ENCODE measurements at places on chromosomes 6 and 20. TPM values are rescaled to one million over a fixed set of nuclear protein-coding genes. Genes with fewer than 3 reads are reported as not detected.

GRCh38 chr6:45305546-45305945 lies 22.6 kb upstream of the RUNX2 start:
- DNase-seq = no peak

- no peak for DNase-seq
These were observed 38.5 kb downstream of the SOD2 start for GRCh38 chr6:159654483-159655098.

DNA sequence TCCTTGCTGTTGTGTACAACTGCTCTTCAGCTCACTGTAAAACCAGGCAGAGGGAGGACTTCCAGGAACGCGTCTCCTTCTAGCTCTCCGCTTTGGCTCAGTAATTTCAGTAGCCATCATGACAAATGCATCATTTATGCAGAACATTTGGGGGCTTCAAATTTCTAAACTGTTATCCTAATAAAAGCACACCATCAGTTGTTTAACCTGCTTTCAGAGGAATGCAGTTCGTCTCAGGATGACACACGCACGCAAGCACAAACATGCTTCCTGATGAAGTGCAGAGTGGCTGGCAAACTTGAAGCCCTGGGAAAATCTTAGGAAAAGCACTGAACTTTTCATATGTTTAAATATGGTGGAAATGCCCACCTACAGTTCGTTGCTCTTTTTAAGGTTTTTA lies 24.4 kb downstream of the SLC22A23 start:
- no peak for DNase-seq

GRCh38 chr20:16661756-16662155 lies 68.1 kb upstream of the SNRPB2 start:
- DNase-seq = no peak

- no peak for DNase-seq
These were observed 10.2 kb downstream of the BTN3A1 start for GRCh38 chr6:26412228-26412627.

DNA sequence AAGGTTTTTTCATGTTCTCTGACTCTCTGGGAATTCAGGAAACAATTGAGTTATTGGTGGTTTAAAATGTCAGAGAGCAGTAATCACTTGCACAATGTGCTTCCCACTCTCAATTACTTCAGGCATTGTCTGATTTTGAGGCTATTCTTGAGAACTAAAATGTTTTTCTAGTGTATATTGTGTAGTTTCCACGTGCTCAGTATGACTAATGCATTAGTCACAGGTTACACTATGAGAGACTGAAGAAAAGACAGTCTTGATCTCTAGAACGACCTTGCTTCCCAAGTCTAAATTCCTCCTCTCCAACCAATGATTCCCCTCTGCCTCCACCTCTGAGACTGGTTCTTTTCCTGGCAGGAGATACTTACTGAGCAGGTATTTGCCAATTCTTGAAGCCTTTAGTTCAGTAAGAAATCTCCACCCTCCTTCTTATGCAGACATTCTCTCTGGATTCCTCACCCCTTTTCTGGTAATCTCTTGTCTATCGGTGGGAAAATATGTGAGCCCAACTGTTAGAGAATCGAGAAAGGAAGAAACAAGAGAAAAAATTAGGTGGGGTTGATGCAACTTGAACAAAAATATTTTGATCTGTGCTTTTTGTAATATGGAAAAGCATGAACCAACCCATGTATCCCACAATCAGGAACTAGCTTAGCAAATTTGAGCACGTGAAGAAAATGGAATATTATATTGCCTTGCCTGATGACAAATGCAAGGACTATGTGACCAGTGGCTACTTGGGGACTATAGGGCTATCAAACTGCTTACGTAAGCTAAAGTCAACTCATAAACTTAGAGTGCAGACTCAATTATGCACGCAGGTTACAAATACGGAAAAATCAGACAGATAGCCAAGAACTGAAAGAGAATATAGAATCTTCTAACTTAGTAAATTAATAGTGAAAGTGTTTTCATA lies 61.1 kb upstream of the SLC22A16 start:
- DNase-seq = no peak

DNA sequence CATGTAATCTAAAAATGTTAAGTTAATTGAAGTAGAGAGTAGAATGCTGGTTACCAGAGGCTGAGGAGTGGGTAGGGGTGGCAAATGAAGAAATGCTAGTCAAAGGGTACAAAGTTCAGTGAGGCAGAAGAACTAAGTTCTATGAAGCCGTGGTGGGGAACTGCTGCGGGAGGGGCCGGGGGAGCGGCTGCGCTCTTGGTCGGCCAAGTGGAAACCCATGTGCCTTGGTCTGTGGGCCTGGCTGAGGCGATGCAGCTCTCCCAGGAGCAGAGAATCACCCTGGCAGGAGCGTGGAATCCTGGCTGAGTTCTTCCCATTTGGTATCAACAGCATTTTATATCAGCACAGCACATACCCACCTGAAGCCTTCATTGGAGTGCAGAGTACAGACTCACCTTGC lies 22.3 kb downstream of the TTLL2 start:
- DNase-seq = no peak

- DNase-seq = no peak
These were observed 360.7 kb upstream of the ZFP64 start for GRCh38 chr20:52552181-52552872.

- DNase-seq = no peak
These were observed 95.0 kb upstream of the FAM8A1 start for GRCh38 chr6:17505062-17505476.

DNA sequence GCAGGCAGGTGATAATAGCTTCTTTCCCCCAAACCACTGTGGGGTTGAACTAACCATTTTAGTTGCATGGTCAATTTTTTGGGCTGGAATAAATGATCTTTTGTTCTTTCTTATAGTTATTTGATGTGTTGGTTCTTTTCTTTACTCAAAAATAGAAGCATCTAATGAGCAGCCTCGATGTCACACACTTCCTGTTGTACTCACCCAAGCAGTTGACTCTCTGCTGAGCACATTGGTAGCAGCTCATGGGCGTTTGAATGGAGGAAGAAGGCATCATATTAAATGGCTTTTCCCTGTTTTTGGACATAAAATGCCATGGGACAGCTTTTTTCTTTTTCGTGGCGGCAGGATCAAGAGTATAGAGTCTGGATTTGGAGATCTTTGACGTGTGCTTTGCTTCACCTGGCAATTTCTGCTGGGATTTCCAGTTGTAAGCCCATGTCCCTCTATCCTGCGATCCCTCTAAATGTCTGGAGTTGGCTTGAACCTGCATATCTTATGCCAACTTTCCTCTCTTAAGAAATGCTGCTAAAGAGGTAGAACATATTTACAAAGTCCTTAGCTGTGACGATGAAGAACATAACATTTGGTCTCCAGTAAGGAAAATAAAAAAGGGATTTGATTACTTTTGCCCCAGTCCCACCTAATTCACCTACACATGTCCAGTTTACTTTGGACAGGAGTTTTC lies 268.3 kb downstream of the PRL start:
- DNase-seq = no peak

GRCh38 chr6:158033751-158034702 lies 52.4 kb downstream of the SYNJ2 start:
- peak; percentile 77 for DNase-seq

DNA sequence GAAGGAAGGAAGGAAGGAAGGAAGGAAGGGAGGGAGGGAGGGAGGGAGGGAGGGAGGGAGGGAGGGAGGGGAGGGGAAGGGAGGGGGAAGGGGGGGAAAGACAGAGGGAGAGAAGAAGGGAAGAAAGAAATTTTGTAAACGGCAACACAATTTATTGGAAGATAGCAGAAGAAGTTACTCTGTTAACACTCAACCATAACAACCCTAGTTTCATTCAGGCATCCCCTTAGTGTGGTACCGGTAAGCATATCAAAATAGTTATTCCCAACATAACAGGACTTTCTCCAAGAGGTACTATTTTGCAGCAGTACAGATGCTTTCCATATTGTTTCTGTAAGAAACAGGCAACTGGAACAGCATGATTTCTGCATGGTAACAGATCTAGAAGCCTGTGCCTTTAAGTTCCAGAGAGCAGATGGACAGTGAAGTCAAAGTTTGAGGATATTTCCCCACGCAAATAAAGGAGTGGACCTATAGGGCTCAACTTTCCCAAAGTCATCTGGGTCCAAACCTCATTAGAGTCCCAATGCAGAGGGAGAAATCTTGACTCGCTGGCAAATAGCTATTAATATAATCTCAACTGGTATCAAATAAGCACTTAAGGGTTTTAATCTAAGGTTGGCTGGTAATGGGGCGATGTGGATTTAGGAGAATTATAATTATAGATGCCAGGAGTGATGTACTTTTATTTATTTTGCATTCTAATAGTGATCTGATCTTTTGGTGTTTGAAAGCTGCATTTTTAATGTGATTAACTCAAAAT lies 69.4 kb downstream of the TENT5A start:
- no peak for DNase-seq

- no peak for DNase-seq
These were observed 75.6 kb upstream of the GNRH2 start for GRCh38 chr20:2967841-2968240.

DNA sequence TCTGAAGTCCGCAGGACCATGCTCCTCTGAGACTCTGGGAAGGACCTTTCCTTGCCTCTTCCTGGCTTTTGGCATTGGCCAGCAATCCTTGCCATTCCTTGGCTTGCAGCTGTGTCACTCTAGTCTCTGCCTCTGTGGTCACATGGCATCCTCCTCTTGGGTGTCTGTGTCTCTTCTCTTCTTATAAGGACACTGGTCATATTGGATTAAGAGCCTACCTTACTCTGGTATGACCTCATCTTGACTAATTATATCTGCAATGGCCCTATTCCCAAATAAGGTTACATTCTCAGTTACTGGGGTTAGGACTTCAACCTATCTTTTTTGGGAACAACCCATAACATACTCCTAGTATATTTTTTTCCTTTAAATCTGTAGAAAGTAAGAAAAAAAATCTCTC lies 49.9 kb upstream of the GTSF1L start:
- DNase-seq = no peak

GRCh38 chr20:62964700-62965099 lies 12.2 kb downstream of the SLC17A9 start:
- DNase-seq = no peak

- DNase-seq = no peak
These were observed 192.4 kb upstream of the MYLIP start for GRCh38 chr6:15936503-15936902.

- DNase-seq = no peak
These were observed 4.3 kb downstream of the CEBPB start for GRCh38 chr20:50194831-50195523.

- no peak for DNase-seq
These were observed 167.3 kb upstream of the AKIRIN2 start for GRCh38 chr6:87869064-87869905.

DNA sequence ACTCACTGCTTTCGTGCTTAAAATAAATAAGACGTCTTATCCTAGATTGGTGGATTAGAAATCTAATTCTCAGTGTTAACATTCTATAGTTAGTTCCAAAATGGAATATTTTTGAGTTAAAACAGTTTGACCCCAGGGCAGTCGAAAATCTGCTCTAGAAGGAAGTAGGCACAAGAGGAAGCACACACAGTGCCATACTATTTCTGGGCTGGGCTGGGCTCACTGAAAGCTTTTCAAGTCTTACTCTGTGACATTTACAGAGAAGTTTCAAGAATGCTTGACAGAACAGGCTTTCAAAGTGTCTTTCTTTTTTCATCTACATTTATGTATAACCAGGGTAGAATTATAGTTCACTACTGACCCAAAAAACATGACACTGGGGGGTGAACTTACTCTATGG lies 209.8 kb downstream of the SOD2 start:
- DNase-seq = no peak

GRCh38 chr6:131063028-131063763 lies at the start of gene EPB41L2:
TSS of gene EPB41L2 (minus strand) at chr6:131063245. CDS start at chr6:130956485, 106,760 bp downstream.
- peak; percentile 94 for DNase-seq

GRCh38 chr20:41456351-41456750 lies 89.7 kb upstream of the EMILIN3 start:
- DNase-seq = no peak

- DNase-seq = no peak
These were observed 82.8 kb downstream of the TCP11 start for GRCh38 chr6:35058358-35058675.

DNA sequence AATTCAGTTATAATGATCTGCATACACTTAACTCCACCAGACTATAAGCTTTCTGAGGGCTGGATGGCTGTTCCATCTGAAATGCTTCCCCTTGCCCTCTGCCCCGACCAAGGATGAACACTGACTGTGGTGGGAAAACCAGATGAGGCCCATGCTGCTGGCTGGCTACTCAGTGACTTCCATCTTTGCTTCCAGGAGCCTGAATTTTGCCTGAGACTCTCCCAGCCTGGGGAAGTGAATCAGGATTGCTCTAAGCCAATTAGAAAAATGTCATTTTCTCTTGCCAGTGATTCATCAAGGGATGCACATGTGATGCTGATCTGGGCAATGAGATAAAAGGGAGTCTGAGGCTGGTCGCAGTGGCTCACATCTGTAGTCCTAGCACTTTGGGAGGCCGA lies 1.7 kb upstream of the TOMM34 start:
- DNase-seq = no peak

DNA sequence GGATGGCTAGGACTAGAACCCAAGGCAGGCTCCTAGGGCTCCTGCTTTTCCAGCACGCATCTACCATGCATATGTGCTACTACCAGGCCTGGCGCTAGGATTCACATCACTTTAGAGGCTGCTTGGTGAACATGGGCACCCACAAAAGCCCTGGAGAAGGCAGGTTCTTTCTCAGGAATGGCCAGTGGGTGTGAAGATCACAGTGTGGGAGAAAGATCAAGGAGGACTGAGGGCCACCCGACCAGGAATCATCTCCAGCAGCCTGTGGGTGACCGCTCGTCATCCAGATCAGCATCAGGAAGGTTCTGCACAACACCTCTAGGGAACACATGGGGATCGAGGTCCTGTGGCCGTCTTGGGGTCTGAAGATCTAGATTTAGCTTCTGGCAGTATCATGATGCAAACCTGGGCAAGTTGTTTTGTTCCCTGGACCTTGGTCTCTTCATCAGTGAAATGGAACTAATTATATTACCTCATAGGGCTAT lies 27.3 kb downstream of the SRSF3 start:
- DNase-seq = peak; percentile 47

GRCh38 chr6:90068264-90068663 lies 174.0 kb downstream of the GJA10 start:
- DNase-seq = no peak

DNA sequence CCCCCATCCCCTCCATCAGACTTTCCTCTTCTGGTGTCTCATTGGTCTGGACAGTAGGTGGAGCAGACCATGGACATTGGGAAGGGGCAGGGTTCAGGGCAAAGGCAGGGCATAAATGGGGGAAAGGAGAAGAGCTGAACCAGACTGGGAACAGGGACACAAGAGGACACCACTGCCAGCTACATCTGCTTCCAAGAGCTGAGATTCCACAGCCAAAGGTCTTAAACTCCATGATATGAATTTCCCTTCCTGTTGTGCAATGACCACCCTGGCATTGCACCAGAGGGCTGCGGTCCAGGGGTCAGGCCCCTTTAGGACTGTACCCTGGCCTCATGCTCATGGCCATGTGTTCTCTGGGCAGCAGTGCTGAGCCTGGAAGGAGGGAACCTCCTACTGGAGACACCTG lies 137.9 kb downstream of the MAFB start:
- no peak for DNase-seq

The BEND6 gene
- not detected for total RNA-seq

The CTCFL gene
- not detected for total RNA-seq

The SNX21 gene
- total RNA-seq = 17.5 TPM

The HBS1L gene
- total RNA-seq = 25.2 TPM

The IMPG1 gene
- total RNA-seq = not detected

The CNKSR3 gene
- 29.6 TPM for total RNA-seq

The BPIFB4 gene
- not detected for total RNA-seq

The TXLNB gene
- total RNA-seq = 1.7 TPM

The MRPS18B gene
- total RNA-seq = 35.3 TPM

The SAMD5 gene
- 9.7 TPM for total RNA-seq

The OPN5 gene
- not detected for total RNA-seq

The GSTA3 gene
- not detected for total RNA-seq

The STMND1 gene
- not detected for total RNA-seq

The GTPBP2 gene
- 118 TPM for total RNA-seq
